SJSA1 (cell line): ENCODE measurements at places on chromosomes 7 and 10.
A peak's percentile ranks its signal among the peaks of the same experiment; 100 is the strongest.

GRCh38 chr7:158123214-158123613 lies 464.4 kb downstream of the PTPRN2 start:
- no peak for DNase-seq

DNA sequence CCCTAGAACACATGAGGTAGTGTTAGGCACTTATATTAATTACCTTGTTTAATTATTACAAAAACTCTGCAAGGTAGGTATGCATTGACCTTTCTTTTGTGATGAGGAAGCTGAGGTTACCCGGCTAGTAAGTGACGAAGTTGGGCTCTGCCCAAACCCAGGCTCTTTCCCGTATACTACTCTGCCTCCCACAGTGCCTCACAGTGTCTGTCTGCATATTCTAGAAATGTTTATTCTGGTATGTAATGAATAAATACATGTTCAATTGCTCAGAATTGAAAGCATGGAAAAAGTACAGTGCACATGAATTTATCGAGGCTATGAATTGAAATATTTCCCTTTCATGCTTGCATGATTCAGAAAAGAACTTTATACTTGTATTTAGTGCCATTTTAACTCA lies 304.9 kb downstream of the PHTF2 start:
- DNase-seq, result no peak

- no peak for DNase-seq
These were observed 19.8 kb downstream of the JCAD start for GRCh38 chr10:30039567-30039966.

- peak; percentile 37 for DNase-seq
These were observed 28.9 kb upstream of the NPY start for GRCh38 chr7:24255139-24255538.

DNA sequence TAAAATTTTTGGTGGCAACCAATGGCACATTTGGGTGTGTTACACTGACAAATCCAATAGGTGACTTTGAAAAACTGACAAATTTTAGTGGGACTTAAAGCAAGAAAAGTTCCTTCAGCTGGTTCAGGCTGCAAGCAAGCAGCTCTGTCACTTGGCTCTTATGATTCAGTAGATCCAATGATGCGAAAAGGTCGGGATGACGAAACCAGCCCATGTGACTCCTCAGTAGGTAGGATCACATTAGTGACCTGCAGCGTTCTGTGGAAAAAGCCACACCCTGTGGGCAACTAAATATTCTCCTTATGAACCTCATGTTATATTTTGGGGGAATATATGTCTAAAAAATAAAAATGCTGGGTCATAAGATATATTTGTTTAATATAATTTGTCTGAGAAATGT lies 13.3 kb upstream of the TSGA13 start:
- no peak for DNase-seq

DNA sequence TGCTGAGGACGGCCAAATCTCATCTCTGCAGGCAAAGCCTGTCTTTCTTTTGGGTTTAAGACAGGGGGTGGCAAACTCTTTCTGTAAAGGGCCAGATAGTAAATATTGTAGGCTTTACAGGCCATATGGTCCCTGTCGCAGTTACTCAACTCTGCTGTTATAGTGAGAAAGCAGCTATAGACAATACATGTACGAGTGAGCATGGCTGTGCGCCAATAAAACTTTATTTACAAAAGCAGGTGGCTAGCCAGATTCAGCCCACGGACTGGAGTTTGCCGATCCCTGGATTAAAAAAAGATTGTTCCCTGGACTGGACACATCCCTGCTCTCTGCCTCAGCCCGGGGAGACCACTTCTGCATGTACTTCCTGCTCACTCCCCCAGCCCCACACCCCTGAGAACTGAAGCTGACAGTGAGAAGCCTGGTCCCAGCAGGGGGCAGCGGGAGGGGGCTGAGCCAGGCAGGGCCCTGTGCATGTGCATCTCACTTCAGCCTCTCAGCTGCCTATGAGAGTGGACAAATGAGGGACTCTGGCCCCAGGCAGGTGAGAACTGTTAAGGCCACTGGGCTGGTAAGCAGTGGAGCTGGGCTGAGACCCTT lies 392.4 kb downstream of the PLXNA4 start:
- no peak for DNase-seq
